ENCODE measurements at places on chromosomes 7 and 10. TPM values are rescaled to one million over a fixed set of nuclear protein-coding genes. Genes with fewer than 3 reads are reported as not detected.

Gene ZPBP
- total RNA-seq, result not detected

Gene SNX10
- 11.6 TPM for total RNA-seq

Gene PRKCQ
- total RNA-seq, result 0.39 TPM

Gene UNCX
- total RNA-seq, result not detected

Measured in adrenal gland (tissue), 19 donors.